AG09319 (cell line): ENCODE measurements at places on chromosomes 2 and 18.

DNA sequence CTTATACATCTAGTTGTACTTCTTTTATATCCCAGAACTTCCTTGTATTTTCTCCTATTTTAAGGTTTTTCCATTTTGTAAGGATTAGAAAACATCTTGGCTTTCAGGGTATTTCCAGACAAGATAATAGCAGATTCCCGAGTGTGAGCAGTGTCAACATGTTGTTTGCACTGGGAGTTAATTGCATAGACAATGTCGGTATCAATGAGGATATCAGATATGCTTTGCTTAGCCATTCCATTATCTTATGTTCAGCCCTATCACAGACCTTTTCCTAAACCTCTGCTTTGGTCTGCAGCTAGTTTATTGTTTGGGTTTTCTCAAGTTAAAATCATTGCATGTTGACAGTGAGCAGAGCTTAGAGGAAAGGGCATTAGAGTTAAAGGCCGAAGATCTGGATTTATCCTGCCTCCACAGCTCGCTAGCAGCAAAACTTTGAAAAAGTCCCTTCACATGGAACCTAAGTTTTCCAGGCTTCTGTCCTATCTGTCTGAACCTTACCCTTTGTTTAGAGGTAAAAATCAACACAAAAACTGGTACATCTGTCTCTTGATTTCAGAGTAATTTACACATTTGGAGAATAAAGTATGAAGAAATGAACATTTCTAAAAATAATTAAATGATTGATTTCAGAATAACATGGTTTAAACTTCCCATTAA lies 355.4 kb downstream of the KIAA1328 start:
- DNase-seq: no peak

- DNase-seq: no peak
Observed at GRCh38 chr2:176614049-176614448, 344.8 kb downstream of the MTX2 start.

- no peak for DNase-seq
Observed at GRCh38 chr2:152546230-152546837, 170.9 kb downstream of the PRPF40A start.

- DNase-seq: no peak
Observed at GRCh38 chr2:176188774-176189680, 559 bp downstream of the HOXD1 start.

- DNase-seq: no peak
Observed at GRCh38 chr18:2917259-2918047, 70.6 kb downstream of the EMILIN2 start.

- no peak for DNase-seq
Observed at GRCh38 chr2:221429741-221430491, 142.2 kb downstream of the EPHA4 start.

GRCh38 chr2:120869730-120870466 lies 134.2 kb downstream of the GLI2 start:
- DNase-seq: no peak

GRCh38 chr2:178229927-178230326 lies 35.6 kb downstream of the OSBPL6 start:
- no peak for DNase-seq

GRCh38 chr2:143955401-143956065 lies 564.4 kb downstream of the ZEB2 start:
- no peak for DNase-seq

DNA sequence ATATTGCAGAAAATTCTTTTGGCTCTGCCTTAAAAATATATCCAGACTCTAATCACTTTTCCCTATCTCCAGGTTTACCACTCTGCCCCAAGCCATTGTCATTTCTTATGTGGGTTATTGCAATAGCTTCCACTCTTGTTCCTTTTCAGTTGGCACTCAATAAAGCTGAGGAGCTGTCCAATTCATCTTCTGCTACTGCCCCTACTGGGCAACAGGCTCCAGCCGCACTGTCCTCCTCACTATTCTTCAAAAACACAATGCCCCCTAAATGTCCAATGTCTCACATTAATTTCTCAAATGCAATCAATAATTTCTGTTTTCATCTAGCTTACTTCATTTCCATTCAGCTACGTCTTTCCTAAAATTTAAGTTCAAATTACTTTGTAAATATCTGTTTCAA lies 1262.5 kb upstream of the CDH2 start:
- no peak for DNase-seq

- no peak for DNase-seq
Observed at GRCh38 chr2:9824441-9824840, 18.8 kb upstream of the TAF1B start.

DNA sequence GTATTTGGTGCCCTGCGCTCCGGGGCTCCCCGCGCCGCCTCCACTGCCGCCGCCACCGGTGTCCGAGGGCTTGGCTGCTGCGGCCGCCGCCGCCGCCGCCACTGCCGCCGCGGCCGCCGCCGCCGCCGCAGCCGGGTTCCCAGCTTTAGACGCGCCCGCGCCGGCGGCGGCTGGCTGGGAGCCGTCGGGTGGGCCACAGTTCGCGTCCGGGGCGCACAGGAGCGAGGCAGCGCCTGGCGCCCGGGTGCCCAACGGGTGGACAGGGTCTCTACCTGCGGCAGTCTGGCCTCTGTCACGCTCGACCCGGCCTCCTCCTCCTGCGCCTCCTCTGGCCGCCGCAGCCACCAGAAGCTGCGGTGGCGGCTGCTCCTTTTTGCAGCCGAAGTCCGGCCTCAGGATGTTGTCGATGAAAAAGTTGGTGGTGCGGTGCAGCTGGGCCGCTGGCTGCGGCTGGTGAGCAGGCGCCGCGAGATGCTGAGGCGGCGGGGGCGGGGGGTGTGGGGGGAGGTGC lies 951 bp downstream of the EN1 start:
- no peak for DNase-seq

DNA sequence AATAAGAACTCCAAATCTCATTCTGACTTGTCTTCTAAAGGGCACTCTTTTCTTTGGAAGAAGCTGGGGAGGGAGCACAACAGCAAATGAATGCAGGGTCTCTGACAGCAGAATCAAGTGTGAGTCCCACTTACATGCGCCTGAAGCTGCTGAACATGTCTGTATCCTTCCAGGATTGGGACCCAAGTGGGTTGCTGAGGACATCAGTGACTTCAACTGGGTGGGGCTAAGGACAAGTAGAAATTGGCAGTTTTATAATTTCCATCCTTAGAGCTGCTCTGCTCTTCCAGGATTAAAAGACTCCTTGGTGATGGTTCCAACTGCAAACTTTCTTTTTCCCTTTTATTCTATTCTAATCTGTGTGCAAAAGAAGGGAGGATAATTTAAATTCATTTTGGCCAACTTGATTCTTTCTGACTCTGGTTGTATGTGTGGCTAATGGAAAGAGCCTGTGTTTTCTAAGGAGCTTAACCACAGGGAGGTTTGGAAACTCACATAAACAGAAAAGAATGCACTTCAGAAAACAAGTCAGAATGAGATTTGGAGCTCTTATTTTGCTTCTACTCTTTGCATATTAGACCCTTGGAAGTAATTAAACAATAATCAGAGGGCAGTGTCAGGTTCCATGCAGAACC lies 20.6 kb downstream of the ANTXR1 start:
- DNase-seq: peak; percentile 20

DNA sequence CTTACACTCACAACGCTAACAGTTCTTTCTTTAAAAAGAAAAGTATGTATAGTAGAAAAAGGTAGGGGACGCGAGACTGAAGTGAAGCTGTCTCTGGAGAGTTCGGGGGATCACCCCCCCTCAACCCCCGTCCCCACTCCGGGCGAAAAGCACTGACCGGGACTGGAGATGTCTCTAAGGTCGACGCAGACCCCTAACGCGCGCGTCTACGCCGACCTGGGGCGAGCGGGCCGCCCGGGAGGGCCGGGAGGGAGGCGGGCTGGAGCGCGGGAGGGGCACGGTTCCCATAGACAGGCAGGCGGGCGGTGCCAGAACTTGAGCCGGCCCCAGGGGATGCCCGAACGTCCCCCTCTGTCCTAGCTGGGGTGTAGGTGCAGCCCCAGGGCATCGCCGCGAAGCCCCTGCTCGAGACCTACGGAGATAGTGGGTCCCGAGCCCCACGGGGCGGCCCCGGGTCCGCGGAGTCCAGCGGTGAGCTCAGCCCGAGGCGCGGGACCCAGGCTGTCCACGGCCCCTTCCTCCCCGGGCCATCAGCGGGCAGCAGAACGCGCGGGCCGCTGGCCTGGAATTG lies 82.2 kb downstream of the CHRNA1 start:
- no peak for DNase-seq

DNA sequence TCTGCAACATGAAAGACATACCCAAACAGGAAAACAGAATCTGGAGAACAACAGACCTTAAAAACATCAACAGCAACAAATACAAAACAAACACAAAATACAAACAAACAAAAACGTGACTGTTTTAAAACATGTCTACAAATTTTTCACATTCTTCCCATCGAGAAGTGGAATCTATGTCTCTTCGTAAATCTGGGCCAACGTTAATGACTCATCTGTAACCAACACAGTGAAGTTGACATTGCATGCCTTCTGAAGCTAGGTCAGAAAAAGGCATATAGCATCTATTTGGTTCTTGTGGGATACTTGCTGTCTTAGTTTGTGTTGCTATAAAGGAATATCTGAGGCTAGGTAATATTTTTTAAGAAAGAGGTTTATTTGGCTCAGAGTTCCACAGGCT lies 269.0 kb upstream of the FBXO11 start:
- no peak for DNase-seq

DNA sequence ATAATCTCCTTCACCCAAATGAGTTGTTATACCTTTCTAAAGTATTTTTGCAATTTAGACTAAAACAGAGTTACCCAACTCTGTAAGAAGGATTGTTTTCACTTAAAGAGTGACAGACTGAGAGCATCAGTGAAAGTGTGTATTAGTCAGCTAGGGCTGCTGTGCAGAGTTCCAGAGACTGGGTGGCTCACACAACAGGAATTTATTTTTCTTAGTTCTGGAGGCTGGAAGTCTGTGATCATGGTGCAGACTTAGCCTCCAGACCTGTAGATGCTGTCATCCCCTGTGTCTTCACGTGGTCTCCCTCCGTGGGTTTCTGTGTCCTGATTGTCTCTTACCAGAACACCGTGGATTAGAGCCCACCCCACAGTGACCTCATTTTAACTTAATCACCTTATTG lies 40.0 kb downstream of the BCL2L11 start:
- peak; percentile 23 for DNase-seq

- no peak for DNase-seq
Observed at GRCh38 chr2:137992039-137992646, 27.9 kb downstream of the HNMT start.

DNA sequence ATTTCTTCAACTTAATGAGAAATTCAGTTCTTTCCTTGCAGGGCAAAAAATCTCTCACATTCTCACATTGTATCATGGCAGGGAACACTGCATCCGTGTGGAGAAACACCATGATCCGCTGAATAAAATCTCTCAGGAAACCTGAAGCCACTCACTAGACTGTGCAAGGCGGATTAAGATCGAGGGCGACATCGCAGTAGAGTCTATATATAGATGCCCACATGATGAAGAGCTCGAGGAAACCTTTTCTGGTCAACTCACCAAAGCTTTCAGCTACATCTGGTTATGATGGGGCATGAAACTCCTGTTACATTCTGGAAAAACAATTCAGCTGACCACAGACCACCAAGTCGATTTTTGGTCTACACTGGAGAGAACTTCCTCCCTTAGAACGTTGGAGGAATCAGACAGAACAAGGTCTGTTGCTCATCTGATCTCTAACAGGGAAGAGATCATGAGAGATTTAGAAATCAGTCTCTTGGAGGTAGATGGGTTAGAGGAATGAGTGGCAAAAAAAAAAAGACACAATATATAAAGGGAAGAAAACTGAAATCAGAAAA lies 162.9 kb upstream of the ZNF516 start:
- no peak for DNase-seq

GRCh38 chr2:221572821-221573429 lies 821 bp upstream of the EPHA4 start:
- no peak for DNase-seq

DNA sequence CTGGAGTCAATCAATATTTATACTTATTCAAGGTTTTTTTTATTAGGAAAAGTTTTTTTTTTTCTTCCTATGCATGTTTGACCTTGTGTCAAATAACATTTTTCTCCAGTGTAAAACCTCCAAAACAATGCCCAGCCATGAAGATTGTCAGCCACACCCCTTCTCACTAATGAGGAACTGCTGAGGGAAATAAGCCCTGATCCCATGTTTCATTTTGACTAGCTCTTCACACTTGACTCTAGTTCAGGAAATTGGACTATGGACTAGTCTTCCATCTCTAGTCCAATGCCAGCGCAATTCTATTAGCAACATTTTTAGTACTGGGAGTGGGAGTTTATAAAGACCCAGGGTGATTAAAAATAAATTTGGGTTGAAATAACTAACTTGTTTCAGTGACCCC lies 275.6 kb upstream of the CXCR4 start:
- no peak for DNase-seq

DNA sequence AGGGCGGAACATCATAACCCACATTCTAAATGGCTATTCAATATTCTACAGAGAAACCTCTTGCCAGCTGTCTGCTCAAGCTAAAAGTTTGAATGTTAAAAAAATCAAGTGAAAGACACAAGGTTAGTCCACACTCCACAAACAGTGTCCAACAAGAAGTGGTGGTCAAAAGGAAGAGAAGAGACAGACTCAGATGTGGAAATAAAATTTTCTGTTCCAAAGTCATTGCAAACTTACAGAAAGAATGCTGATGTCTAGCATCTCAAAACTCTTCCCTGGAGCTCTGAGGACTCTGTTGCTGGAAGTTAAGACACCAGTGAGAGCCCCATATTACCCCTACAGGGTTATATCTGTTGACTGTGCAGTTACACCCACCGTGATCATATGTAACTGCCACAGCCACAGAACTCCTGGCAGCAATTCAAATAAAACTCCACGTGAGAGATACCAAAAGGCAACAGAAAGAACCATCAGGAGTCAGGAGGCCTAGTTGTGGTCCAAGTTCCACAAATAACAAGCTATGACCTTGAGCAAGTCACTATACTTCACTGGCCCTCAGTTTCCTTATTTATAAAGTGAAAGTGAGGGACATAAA lies 60.9 kb downstream of the AAK1 start:
- no peak for DNase-seq

DNA sequence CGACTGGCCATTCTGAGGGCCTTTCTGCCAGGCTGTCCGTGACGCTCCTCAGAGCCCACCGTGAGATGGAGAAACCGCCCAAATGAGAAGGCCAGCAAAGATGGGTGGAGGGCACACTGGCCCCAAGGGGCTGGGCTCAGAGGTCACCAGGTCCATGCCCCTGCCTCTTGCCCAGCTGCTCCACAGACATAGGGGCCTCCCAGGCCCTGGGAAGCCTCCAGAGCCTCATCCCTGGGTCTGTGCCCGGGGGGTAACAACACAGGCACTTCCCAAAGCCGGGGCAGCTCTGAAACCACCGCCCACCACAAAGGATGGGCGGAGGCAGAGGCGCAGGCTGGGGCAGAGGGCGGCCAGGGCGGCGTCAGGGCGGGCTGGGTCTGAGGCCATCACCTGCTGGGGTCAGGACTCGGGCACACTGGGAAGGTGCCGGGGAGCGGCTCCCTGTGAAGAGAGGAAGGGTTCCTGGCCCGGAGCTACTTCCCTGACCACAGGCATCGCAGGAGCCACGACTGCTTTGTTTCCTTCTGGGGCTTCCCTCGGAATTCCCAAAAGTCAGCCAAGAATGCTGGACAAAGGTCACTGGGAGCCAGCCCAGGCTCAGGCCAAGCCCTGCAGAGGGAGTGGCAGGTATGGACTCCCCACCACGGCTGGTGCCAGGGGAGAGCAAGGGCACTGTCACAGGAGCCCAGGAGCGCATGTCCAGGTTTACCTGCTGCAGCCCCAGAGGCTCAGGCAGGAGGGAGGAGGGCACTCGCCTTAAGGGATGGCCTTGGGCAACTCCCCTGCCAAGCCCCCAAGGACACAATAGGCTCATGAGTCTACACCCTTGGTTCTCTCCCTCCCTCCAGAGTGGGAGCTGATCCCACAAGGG lies 9.4 kb downstream of the CYP26B1 start:
- DNase-seq: no peak
